ENCODE measurements at places on chromosomes 6 and 20.
A peak's percentile ranks its signal among the peaks of the same experiment; 100 is the strongest.

- no peak for DNase-seq
Measured at GRCh38 chr6:51021171-51021570, 202.5 kb downstream of the TFAP2B start.

GRCh38 chr6:19309661-19310060 lies 527.5 kb upstream of the ID4 start:
- DNase-seq: no peak

DNA sequence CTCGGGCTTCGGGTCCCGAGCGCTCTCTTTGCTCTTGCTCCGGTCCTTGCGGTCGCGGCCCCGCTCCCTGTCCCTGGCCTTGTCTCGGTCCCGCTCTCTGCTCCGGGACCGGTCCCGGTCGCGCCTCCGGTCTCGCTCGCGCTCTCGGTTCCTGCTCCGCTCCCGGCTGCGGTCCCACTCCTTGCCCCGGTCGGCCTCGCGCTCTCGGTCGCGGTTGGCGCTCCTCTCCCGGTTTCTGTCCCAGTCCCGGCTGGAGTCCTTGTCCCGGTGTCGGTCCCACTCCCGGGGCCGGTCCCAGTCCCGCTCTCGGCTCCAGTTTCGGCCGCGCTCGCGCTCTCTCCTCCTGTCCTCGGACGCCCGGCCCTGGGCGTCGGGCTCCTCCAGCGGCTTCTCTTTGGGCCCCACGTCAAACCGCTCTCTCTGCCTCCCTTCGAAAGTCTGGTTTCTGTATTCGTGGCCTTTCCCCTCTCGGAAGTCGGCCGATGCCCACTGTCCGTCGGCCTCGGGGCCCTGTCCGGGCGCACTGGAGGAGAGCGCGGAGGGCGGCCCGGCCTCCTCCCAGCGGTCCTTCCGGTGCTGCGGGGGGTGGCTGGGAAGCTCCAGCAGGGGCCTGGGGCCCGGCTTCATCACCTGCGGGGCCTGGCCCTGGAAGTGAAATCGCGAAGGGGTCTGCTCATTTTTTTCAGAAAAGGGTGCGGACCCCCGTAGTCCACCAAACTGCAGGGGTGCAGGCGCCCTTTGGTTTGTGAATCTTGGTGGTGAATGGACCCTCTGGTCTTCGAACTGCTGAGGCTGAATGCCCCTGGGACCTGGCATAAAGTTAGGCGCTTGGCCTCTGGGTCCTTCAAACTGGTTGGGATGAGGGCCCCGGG lies 17.9 kb upstream of the TCFL5 start:
- no peak for DNase-seq

DNA sequence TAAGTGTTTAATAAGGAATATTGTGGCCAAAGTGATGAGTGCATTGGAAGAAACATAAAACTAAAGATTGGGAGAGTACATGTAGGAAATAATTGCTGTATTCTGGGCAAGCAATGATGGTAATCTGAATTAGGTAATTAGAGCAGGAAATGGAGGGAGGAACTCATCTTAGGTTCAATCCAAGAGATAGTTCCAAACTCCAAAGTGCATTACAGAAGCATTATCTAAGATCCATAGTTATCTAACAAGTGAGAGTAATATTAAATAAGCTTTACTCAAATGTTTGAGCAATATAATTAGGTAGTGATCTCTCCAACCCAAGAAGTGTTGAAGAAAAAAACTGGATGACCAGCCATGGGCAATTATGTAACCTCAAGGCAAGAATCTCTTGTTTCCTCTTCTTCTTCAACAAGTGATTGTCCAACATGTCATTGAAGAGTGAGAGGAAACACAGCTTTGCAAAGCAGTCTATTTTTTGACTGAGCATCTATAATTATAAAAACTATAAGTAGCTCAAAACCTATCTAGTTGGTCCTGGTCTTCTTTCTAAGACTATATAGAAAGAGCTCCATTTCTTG lies 181.2 kb upstream of the TNFAIP3 start:
- DNase-seq: no peak

GRCh38 chr6:33613146-33613794 lies 7.9 kb upstream of the ITPR3 start:
- no peak for DNase-seq

DNA sequence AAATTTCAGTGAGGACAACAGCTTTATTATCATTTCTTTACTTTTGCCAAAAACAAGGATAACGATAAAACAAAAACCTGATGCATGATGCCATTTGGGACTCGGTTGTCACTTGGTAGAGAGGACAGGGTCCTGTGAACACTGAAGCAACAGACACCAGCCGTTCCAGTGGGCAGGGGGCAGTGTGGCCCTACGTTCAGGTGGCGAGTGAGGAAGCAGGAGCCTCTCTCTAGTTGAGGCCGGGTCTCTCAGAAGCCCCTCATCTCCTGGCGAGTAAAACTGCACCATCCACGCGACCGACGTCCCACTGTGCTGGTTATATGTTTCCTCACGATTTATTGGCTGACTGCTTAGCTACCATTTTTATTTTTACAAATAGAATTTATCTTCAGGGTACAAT lies 231.6 kb downstream of the THBS2 start:
- DNase-seq: no peak

DNA sequence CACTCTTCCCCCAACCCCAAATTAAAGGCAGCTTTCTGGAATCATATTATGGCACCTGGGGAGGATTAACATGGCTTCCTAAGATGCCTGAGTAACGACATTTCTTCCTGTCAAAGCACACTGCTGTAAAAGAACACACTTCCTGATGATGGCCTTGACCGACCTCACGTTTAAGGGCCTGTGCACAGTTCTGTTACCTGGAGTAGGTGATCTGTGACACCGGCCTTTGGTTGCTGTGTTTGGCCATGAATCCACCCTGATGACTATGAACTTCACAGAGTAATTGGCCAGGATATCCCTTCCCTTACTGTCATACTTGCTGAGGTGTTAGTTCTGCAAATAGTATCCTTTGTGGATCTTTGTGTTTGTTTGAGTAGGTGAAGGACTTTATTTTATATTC lies 45.8 kb downstream of the PLCB4 start:
- DNase-seq: no peak

DNA sequence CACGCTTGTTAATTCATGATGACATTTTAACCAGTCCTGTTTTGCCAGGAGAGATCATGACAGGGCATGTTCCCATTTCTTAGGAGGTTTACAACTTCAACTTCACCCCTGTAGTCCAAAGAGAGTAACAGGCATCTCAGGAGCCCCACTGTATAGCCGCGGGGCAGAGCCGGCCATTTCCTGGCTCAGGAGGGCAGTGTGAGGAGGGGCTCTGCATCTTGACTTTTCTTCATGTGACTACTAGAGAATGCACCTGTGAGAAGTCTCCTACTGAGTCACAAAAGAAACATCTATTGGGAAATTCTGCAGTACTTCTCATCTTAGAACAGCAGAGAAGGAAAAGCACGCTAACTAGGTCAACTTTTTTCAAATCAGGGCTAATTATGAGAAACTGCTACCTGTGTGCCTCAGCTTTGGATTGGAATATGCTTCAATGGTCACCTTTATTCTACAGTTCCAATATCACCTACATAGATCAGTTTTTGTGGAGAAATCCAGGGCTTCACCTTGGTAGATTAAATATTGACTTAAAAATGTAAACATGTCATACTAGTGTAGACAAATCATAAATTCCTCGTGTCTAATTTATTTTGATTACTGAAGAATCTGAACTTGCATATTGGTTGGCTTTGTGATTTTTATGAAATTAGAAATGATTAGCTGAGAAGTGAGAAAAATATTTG lies 28.6 kb upstream of the SIM1 start:
- DNase-seq: no peak

GRCh38 chr6:70843328-70843918 lies 113.4 kb downstream of the B3GAT2 start:
- no peak for DNase-seq

DNA sequence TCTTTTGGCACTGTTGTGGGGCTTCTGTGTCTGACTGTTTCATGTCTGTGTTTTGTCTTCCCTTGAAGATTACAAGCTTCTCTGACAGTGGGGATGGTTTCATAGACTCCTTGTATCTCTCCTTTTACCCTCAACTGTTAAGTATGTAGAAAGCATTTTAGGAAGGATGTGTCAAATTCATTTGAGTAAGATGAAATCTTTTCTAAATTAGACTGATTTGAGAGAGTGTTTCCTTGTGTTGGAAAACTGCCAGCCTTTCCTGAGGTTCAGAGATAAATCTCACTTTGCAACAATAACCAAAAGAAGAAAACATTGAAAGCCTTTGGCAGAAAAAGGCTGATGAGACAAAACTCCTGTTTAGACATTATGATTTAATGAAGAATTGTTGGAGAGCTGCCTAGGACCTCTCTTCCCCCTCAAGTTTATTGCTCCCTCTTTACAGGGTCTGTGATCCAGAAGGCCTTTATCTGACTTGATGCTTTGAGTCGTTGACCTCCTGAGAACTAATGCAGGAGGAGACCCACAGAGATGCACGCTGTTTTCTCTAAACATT lies 68.3 kb downstream of the ANKS1A start:
- DNase-seq: no peak

GRCh38 chr20:328975-329695 lies 3.8 kb downstream of the SOX12 start:
- no peak for DNase-seq

DNA sequence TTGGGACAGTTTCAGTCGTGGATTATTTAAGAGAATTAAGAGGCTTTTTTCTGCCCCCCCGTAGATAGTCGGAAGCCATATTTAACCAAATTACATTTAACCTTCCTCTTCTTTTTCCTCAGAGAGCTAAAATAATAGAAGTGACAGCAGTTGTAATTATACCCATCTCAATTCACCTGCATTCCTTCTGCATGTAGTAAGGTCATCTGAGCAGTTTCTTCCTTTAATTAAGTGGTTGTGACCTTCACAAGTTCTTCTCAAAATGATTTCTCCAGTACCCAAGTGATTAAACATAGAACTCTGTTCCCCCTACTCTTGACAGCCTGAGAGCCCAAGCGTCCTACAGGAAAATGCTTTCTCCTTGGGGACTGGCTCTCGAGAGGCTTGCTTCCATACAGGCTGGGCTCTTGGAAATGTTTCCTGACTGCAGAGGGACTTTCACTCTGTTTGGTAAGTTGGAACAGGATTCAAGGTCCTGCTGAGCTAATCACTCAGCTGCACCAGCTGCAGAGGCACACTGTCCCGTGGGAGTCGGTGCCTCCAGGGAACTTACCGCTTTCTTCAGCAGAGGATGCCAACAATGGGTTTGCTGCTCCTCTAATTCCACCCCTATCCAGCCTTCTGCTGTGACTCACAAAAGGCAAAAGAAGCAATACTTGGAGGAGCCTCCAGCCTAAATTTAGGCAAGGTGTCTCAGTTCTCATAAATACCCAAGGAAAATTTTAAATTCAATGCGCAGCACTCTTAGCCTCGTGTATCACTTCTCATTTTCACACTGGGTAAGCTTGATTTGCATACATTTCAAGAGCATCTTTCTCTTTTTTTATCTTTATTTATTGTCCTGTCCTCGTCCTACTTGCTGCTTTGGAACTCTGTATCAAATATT lies 414.9 kb downstream of the KIF16B start:
- DNase-seq: peak; percentile 29

GRCh38 chr6:27838945-27839625 lies 73.1 kb downstream of the OR2B2 start:
- DNase-seq: peak; percentile 64

All from BE2C (cell line).